ENCODE measurements at places on chromosomes 2 and 18.

- DNase-seq = no peak
Observed at GRCh38 chr2:164457271-164457670, 164.0 kb downstream of the GRB14 start.

- no peak for DNase-seq
Observed at GRCh38 chr18:74225193-74225840, 66.4 kb downstream of the CYB5A start.

- no peak for DNase-seq
Observed at GRCh38 chr2:207387001-207387571, 142.7 kb upstream of the CREB1 start.

DNA sequence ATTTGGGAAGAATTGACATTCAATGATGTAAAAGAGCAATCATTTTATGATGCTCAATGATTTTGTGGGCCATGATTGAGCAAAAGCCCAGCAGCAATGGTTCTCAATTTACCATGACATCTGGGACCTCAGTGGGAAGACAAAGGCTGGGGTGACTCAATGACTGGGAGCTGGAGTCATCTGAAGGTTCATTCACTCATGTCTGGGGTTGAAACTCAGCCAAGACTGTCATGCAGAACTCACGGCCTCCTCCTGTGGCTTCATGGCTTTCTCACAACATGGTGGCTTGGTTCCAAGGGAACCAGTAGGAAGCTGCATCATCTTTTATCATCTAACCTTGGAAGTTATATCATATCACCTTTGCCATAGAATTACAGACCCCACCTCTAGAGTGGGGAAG, 45.1 kb upstream of the CD226 start:
- no peak for DNase-seq

- DNase-seq = peak; percentile 19
Observed at GRCh38 chr2:187580462-187581124, 26.4 kb upstream of the TFPI start.

GRCh38 chr18:42742474-42742873, 373.0 kb downstream of the RIT2 start:
- no peak for DNase-seq

DNA sequence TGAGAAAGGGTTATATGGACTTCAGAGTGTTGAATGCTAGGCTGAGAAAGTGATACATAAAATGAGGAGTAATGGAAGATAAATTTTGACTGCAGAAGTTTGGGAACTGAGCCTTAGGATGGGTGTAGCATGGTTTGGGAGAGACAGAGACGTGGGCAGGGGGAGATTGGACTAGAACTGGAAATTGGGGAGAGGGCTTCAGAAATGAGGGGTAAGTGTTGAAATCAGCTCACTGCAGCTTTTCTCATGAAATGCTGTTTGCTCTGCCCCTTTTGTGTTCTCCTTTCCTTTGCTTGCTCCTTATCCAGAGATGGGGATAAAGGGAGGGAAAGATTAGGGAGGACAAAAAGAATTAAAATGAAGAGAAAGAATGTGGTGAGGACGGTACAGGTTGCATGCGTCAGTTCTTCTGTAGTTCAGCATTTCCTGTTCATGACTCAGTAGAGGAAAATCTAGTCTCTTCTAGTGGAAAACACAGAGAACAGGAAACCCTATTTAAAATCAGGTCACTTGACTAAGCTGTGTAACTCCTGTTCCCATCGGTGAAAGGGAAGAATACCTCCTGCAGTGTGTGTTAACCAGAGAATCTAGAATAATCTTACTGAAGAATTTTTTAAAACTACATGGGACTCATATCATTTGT, 105.6 kb downstream of the CRIM1 start:
- DNase-seq = peak; percentile 22

All from CD4-positive, alpha-beta T cell (primary cell).